ENCODE measurements at places on chromosomes 2 and 18.
A peak's percentile ranks its signal among the peaks of the same experiment; 100 is the strongest.

DNA sequence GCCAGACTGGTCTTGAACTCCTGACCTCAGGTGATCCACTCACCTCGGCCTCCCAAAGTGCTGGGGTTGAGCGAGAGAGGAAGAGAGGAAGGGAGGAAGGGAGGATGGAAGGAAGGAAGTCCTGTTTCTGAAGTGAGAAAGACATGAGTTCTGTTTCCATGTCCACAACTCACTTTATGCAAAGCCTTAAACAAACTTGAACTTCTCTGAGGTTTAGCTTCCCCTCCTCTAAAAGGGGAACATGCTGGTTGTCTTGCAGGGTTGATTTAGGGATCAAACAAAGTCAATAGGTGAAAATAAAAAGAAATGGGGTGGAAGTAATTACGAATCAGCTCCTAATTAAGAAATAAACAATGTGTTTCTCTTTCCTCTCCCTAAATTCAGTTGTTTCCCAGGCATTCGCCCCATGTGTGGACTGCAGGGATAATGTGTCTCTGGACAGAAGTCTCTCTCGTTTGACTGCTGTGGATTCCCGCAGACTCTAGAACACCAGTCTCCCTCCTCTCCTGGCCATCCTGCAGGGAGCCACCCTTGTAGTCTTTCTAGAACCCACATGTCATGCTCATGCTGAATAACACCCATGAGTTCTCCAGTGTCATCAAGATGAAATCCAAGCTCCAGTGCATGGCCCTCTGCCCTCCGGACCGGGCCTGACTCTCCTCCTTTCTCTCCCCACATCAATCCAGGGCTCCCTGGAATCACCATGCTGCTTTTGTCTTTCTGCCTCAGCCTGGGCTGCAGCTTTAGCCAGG is 229.3 kb upstream of the TRIB2 start:
- no peak for DNase-seq

DNA sequence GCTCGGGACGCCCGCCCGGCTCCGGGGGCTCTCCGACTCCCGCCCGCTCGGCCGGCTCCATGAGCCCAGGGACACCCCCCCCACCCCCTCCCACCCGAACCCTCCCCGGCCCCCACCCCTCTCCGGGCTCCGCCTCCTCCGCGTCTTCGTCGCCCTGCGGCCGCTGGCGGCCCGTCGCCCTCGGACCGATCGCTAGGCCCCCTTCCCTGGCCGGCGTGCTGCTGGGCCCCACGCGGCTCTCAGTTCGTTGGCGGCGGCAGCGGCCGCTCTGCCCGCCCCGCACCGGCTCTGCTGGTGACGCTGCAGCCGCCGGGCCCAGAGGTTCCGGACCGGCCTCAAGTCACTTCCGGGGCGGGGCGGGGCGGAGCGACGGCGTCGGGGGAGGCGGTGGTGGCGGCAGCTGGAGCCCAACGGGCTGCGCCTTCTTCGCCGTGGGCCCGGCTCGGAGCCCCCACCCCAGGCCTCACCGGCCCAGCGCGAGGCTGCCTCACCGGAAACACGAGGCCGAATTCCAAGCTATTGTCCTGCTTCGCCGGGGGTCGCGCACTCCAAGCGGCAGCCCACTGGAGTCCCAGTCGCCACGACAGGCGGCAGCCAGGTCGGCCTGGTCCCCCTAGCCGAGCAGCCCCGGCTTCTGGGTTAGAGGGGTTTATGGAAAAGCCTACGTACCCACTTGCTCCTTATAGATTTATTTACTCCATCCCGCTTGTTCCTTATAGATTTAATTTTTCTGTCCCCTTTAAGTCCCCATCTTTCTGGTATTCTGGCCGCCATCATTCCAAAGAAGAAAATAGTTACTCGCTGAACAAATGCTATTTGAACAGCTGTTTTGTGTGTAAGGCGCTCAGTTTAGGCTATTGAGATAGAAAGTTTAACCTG is at the start of gene PSME4:
PSME4 (minus strand) TSS at position 270 of the 879 bp plus-strand sequence; CDS start at position 61, 209 bp downstream.
- DNase-seq, result peak; percentile 87

DNA sequence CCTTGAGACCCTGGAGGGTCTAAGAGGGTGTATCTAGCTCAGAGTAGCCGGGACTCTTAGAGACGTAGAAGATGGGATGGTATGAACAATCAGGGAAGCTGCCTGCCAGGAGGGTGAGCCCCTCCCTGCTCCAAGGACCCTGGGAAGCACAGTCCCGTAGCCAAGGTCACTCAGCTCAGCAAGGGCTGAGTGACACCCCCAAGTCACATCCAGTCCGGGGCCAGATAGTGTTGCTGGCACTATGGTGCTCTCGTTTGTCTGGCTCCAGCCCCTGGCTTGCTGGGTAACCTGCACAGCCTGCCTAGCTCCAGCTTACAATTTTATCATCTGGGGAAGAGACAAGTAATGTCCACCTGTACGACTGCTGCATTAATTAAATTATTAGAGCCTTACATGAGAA is 22.3 kb downstream of the REEP1 start:
- DNase-seq, result no peak

- DNase-seq, result peak; percentile 8
Measured at GRCh38 chr2:190062053-190062452, 476 bp downstream of the MSTN start.

DNA sequence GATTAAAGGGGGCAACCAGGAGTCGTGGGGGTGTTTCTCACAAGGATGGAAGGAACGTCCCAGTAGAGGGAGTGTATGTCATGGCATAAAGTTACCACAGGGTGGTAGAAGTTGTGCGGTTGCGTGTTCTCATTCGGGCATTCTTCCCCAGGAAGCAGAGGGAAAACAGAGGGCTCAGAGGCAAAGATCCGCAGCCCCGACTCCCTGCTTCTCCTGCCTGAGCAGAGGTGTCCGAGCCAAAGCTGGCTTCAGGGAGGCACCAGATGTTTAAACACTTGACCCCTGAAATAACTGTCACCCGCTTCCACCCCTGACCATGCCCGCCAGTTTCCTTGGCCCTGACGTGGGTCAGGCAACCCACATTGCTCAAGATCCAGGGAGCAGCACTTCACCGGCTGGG is 83.7 kb downstream of the EN1 start:
- peak; percentile 51 for DNase-seq

- no peak for DNase-seq
Measured at GRCh38 chr2:180411661-180412060, 404.6 kb upstream of the CWC22 start.

GRCh38 chr2:182247831-182248230 is 179.0 kb downstream of the PDE1A start:
- DNase-seq, result no peak

DNA sequence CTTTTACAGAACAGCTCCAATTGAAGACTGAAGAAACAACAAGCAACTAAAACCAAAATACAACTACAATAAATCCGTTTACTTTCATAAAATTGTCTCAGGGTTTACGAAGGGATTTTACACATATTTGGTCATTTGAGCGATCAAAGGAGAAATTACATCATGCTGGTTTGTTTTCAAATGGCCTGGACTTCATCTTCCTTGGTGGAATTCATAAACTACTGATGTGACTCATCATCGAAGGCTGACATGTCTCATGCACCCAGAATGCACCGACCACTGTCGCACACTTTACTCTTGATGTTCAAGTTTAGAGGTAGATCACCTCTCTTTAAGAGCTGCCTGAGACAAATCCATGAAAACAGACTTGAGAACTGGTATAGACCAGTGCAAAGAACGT is 25.6 kb upstream of the PMAIP1 start:
- DNase-seq, result no peak

DNA sequence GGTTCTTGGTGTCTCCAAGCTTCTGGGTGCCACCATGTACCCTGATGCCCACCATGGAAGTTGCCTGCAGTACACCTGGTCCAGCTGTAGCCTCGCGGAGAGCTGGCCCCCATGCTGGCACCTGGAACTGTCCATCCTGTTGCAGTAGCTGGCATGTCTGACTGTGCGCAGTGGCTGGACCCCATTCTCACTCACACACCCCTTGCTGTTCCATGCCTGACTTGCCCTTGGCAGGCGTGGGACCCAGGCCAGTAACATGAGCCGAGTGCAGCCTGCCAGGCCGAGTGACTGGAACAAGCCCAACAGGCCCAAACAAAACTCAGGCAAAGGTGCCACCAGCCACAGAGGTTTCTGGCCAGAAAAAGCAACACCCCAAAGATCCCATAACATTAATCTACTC is 73.8 kb downstream of the NEURL3 start:
- no peak for DNase-seq

GRCh38 chr2:189913821-189914220 is 129.6 kb downstream of the PMS1 start:
- DNase-seq, result no peak

GRCh38 chr18:22322243-22322691 is 95.4 kb downstream of the CTAGE1 start:
- DNase-seq, result no peak

DNA sequence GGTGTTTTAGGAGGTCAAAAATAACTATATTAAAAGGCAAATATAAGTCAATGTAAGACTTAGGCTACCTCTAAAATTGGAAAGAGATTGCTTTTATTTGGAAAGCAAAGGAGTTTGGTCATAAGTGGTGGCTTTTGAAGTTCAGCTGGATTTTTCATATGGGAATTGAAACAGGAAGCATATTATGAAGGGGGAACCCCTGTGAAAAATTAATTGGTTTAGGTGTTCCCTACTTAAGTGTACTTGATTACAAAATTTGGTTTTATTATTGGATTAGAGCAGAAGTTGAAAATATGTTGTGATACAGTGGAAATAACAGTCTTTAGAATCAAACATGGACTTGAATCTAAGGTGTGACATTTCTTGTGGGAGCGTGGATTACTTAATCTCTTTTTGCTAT is 121.4 kb upstream of the TTC27 start:
- DNase-seq, result no peak

GRCh38 chr2:241559323-241560161 is 997 bp downstream of the BOK start:
- DNase-seq, result peak; percentile 63

DNA sequence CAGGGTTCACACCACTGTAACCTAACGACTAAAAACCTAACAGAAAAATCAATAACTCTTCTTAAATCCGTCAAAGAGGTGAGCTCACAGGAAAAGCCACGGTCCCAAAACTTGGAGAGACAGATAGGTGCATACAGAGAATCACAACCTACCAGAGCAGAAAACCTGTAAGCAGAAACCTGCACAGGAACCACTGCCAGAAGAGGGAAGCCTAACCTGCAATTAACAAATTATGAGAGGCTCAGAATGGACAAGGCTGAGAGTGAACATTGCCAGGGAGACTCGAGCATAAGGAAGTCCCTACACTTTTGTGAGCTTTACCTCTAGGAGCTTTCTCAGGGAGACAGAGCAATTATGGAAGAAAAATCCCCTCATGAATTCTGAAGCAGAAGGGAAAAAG is 156.2 kb upstream of the NETO1 start:
- no peak for DNase-seq

DNA sequence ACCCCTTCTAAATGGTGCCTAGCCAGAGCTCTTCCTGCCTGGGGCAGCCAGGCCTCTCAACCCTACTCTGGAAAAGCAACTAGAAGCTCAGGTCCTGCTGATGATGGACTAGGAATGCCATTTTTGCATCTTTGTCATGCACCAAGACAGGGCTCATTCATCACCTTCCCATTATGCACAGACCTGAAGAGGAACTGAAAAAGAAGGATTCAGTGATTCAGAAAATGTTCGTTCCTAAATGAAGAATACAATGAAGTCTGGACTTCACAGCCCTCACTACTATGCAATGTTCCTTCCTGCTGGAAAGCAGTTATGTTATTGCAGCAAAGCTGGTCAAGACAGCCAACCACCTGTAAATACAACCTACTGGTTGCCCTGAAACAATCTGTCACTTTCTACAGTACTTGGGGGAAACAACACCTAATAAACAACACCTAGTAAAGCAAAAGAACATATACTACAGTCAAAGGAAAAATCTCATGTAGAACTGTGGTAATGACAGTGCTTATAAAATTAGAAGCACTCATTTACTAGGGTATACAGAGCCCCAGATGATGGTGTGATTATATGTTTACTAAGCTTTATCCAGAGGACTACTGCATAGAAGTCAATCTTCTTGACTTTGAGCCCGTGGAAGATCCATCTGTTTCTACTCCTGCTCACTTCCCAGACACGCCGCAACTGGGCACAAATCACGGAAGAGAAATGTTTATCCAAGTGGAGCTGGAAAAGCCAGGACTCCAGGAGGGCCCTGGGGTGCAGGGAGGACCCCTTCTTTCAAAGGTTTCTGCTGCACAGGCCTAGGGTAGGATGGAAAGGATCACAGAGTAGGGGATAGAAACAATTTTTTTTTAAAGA is 103.1 kb upstream of the THOC1 start:
- DNase-seq, result no peak

DNA sequence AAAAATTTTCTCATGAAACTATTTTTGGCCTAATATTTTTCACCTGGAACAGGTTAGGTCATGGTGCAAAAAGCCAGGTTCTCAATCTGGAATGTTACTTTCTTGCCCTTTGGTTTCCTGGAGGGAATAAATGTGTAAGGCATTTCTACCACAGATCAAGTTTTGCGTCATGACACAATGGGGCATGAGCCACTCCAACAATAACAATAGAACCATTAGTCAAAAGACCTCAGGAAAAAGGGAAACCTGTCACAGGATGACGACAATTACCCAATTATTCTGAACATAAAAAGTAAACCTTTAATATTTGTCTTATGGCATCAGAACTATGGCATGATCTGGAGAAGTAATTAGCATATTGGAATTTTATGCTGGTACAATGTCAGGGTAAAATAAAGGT is 88.2 kb upstream of the HNRNPA3 start:
- DNase-seq, result no peak

DNA sequence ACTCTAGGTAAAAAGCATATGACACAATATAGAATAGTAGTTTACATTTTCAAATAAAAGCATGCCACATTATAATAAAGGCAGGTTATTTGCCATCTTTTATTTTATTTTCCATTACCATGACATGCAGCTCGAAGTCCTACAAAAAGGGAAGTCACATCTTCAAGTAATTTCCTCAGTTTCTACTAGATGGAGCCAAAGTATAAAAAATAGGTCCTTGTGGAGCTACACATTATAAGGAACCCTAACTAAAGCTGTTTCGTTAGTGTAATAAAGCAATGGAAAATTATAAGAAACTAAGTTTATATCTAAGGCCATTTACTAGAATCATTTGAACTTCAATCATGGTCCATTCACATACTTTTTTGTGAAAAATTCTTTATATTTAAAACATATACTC is 674.5 kb downstream of the KCNJ3 start:
- no peak for DNase-seq

- no peak for DNase-seq
Measured at GRCh38 chr2:20976527-20976926, 67.3 kb downstream of the APOB start.

GRCh38 chr2:62293490-62294271 is 97.8 kb downstream of the B3GNT2 start:
- no peak for DNase-seq

GRCh38 chr2:150327564-150328489 is 159.6 kb downstream of the RND3 start:
- no peak for DNase-seq

GRCh38 chr2:16745466-16745865 is 79.8 kb upstream of the CYRIA start:
- DNase-seq, result no peak
